ENCODE measurements at places on chromosomes 3 and 15. TPM values are rescaled to one million over a fixed set of nuclear protein-coding genes. Genes with fewer than 3 reads are reported as not detected.

DNA sequence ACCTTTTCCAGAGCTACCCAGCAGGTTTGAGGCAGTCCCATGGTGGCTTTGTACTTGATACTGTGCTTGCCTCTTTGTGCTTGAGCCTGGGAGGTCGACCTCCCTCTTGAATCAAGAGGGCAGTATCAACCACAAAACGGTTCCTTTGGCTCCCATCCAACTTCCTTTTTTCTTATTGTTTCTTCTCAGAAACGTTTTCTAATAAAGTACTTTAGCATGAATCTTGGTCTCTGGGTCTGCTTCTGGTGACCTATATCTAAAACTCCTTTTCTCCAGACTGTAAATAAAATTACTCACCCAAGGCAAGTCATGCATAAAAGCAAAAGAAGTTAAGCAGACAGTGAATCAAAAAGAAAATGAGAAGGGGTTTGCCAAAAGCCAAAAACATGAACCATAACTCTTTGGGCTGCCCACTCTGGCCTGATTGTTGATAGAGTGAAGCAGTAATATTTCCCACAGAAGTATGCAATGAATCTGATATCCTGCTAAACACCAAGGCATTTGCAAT lies 112.2 kb upstream of the SLC4A7 start:
- DNase-seq = peak; percentile 94

DNA sequence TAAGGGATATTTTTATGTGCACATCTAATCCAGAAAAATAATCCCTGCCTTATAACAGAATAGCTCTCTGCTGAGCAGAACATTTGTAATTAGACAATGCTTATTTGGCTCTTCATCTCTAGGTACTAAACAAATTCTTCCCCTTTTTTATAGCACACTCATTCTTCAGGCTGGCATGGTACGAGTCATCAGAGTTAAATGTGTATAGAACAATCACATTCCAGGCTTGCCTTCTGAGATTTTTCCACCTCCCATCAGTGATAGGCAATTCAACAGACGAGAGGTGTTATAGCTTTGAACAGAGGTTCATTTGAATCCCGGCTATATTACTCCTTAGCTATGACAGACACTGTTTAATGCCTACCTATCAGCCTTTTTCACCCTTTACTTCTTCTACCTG lies 21.4 kb upstream of the SPPL2A start:
- no peak for DNase-seq

DNA sequence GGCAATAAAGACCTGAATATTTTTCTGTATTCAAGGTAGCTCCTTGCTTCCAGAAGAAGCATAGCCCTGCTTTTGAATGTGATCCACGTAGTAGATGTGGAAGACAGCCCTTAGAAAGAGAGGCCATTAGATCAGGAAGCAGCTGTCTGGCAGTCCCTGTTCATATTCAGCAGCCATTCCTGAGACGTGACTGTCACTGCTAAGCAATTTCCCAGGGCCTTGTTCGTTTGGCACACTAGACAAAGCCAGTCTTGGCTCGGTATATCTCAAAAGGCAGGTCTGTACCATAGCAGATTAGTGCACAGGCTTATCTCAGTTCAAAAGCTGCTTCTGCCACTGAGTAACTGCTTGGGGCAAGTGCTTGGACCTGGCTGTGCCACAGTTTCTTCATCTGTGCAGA lies 287.8 kb upstream of the MCTP2 start:
- no peak for DNase-seq

DUOX1 gene
- polyA plus RNA-seq = not detected

SLC9A9 gene
- polyA plus RNA-seq = 1.8 TPM

C3orf22 gene
- polyA plus RNA-seq = not detected

GRCh38 chr3:157082305-157082982 lies 77.5 kb downstream of the CCNL1 start:
- DNase-seq = no peak

ITGA11 gene
- 1.0 TPM for polyA plus RNA-seq

DNA sequence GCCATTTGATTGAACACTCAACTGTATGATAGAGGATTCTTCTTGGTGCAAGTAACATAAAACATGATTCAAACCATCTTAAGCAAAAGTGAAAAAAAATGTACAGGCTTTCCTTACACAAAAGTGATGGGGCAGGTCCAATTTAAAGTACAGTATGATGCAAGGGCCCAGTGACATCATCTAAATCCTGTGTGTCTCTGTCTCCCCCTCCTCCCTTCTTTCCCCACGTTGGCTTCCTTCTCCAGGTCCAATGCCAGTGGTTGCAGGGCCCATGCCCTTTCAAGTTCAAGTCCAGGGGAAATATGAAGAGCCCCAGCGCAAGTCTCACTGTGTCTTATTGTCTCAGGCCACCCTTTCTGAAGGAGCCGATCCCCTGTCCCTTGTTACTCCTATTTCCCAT lies 332.3 kb downstream of the SHQ1 start:
- DNase-seq = no peak

GRCh38 chr3:99984139-99984538 lies 130.2 kb downstream of the FILIP1L start:
- no peak for DNase-seq

GRCh38 chr3:157081626-157082210 lies 78.2 kb downstream of the CCNL1 start:
- DNase-seq = peak; percentile 85

Measured in endothelial cell of umbilical vein (primary cell).